ENCODE measurements at places on chromosomes 7 and 10. TPM values are rescaled to one million over a fixed set of nuclear protein-coding genes. Genes with fewer than 3 reads are reported as not detected.

The OGDHL gene
- 3.7 TPM for total RNA-seq

The VAX1 gene
- not detected for total RNA-seq

The BTBD16 gene
- not detected for total RNA-seq

The CFAP43 gene
- not detected for total RNA-seq

The SLC12A9 gene
- 27.3 TPM for total RNA-seq

DNA sequence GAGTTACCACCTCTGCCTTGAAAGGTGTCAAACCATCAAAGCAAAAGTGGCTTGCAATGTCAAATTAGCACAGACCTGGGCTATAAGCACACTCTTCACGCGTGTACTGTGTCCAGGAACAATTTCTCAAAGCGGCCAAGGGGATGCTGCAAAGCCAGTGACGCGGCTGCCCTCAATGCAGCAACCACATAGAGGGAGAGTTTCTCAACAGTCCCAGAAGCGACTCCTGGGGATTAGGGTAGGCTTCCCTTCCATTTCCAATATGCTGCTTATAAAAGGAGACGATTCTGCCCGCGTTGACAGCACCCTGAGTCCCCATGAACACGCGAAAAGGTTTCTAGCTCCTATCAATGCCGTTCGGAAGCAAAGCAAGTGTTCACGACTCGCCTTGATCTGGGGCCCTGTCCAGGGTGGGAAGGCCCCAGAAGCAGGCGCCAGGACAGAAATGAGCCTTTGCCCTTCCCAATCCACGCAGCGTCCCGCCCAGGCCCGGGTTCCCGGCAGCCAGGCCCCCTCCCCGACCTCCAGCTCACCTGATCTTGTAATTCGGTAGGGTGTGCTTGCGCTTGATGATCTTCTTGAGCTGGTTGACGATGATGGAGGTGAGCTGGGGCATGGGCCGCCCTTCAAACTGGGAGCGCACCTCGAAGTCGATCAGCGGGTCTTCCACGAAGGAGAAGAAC lies 1.3 kb downstream of the PDZD8 start:
- DNase-seq, result peak; percentile 20

DNA sequence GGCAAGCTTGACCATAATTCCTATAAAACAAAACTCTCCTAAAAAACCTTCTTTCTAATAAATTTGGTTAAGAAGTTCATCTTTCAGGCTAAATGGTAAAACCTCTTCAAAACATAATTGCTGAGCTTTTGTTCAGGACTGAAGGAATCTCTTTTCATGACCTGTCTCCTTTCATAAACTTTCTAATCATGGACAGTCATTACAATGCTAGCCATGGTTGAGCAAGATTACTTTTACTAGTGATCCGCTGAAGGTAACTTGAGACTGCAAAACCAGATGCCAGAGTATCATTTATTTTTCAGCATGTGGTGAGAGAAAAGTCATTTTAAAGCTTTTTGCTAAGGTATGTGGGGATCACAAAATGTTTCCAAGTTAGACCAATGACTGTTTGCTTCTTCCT lies 186.4 kb upstream of the RHOBTB1 start:
- DNase-seq, result no peak

DNA sequence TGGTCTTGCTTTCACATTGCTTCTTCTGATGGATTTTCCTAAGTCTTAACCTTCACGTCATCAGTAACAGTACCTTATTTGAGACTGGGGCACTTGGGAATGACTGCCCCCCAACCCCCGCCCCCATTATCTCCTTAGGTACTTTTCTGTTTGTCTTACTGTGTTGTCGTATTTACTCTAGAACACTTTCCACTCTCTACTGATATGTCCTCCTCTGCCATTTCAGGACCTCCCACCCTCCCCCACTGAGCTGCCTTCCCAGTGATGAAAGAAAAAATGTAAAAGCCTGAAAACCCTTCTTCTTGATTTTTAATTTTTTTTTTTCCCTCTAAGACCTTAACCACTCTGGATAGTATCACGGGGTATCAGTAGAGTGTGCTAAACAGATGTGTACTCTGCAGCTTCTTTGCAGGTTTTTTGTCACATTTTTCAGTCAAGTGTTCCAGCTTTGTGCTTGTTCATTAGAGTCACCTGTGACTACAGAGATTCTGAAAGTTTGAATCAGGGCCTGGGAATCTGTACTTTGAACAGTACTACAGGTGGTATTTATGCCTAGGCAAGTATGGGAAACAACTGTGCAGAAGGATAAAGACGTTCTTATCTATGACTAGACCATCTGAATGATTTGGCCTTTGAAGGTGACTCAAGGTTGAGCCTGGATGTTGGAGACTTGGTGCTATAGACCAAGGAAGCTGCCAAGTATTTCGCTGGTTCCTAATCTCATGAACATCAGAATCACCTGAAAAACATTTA lies 8.3 kb downstream of the CALU start:
- DNase-seq, result no peak

DNA sequence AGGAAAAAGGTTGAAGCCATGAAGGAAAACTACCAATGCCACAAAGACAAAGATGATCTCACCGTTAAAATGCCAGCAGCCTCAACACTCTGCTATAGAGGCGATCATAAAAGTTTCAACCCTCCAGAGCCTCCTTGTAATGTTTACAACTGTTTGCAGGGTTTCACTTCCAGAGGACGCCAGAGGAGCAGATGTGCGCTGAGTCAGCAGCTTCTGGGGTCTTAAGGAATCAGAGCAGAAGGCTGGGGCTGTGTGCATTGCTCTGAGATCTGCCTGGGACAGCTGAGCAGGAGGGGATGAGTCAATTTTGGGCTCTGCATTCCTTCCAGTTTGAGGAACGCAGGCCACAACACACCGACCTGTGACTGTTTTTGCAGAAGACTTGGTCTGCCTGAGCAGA lies 98.3 kb downstream of the TMEM130 start:
- no peak for DNase-seq

DNA sequence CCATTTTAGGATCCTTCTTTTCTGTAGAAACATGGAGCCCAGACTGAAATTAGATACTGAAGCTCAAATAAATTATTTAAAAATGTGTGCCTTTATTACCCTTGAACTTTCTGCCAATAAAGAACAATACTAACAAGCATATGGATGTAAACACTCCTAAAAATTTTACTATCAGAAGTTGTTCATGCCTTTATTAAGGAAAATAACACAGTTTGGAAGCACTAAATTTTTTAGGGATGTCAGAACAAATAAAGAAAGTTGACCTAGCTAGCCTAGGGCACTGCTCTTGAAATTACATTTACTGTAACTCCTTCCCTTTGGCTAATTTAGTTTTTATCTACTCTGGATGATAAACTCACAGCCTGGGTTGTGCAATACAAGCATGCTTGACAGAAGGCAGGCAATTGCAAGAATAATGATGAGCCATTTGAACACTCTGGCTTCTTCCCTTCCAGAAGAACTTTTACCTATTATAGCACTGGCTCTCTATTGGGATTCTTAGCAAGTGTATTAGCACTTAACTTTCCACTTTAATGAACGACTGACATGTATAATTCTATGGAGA lies 351.7 kb upstream of the C7orf33 start:
- no peak for DNase-seq

DNA sequence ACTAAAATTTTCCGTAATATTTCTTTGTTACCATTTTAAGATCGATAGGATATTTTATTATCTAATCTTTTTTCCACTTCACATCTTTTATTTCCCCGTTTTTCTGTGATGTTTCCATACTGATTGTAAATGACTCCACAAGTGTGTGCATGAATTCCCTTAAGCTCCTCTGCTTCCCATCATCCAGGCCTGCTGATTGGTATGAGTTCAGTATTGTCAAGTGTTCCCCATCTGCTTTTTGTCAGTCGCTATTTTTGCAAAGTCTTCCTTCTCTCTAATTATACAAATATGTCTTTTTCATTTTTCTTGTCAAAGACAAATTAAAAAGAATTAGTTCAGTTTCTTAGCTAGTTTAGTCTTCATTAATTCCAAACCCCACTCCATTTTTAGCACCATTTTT lies 184.7 kb downstream of the EXOC4 start:
- no peak for DNase-seq

DNA sequence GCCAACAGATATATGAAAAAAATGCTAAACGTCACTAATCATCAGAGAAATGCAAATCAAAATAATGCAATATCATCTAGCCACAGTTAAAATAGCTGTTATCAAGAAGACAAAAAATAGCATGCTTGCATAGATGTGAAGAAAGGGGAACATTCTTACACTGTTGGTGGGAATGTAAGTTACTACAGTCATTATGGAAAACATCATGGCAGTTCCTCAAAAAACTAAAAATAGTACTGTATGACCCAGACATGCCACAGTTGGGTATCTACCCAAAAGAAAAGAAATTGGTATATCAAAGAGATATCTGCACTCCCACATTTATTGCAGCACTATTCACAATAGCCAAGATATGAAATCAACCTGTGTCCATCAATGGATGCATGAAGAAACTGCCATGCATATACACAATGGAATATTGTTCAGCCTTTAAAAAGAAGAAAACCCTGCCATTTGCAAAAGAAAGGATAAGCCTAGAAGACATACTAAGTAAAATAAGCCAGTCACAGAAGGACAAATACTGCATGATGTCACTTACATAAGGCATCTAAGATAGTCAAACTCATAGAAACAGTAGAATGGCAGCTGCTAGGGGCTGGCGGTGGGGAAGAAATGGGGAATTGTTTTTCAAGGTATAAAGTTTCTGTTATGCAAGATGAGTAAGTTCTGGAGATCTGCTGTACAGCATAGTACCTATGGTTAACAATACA lies 107.0 kb downstream of the PTPN20 start:
- DNase-seq, result no peak

- DNase-seq, result no peak
Measured at GRCh38 chr7:15174485-15174884, 271.9 kb upstream of the DGKB start.

- no peak for DNase-seq
Measured at GRCh38 chr10:74887614-74888284, 61.3 kb downstream of the KAT6B start.

- no peak for DNase-seq
Measured at GRCh38 chr7:132622081-132622480, 45.8 kb upstream of the PLXNA4 start.

GRCh38 chr10:17547060-17547459 lies 70.1 kb downstream of the HACD1 start:
- DNase-seq, result no peak

DNA sequence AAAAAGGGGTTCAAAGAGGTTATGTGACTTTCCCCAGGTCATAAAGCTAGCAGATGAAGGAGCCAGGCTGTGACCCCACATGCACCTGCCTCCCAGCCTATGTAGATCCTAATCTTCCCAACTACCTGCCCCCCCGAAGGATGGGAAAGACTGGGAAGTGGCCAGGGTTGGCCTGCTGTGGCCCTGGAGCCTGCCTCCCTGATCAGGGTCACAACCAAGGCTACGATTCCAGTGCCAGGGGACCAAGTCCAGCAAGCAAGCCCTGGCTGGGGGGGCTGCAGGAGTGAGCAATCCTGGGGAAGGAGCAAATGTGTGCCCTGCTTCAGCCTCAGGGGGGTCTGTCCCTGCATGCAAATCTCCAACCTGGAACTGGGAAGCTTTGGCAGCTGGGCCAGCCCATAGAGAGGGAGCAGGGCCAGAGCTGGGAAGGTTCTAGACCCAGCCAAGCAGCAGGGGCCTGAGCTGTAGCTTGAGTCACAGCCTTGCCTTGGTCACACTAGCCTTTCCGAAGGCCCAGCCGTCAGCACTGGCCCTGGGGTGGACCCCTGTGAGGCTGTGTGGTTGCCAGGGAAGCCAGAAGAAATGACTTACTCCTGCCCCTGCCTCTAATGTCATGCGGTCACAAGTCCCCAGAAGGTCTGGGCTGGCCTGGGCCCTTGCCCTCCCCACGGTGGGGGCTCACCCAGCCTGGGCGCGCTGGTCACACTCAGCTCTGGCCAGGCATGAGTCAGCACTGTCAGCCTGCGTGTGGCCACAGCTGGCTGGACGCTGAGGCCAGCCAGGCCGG lies 96.4 kb upstream of the ZMIZ1 start:
- DNase-seq, result no peak

GRCh38 chr7:96306385-96307125 lies 15.3 kb downstream of the SLC25A13 start:
- no peak for DNase-seq

GRCh38 chr7:48718731-48719378 lies 205.5 kb upstream of the CDC14C start:
- no peak for DNase-seq

GRCh38 chr7:136247211-136247610 lies 270.1 kb upstream of the MTPN start:
- no peak for DNase-seq

DNA sequence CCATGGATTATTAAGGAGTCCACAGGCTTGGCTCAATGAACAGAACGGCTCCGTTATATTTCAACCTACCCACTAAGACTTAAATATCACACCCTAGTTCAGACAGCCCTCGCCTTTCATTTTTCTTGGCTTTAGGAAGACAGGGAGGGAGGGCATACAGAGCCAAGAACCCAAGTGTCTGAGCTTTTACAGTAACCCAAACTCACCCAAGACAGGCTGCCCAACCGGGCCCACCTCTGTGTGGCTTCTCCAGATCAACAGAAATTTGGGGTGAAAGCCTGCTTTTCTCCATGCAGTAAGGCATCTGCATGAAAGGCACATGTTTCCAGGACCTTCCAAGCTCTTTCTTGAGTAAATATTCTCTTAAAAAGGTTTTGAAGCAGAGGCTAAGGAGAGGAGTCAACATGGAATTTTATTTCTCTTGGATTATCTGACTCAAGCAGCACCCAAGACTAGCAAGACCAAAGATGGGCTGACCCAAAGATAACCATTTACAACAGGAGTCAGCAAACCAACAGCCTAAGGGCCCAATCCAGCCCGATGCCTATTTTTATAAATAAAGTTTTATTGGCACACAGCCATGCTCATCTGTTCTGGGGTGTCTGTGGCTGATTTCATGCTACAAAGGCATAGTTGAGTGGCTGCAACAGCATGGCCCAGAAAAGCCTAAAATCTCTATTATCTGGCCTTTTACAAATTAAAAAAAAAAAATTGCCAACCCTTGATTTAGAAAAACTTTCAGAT lies 90.1 kb downstream of the KCNMA1 start:
- no peak for DNase-seq

GRCh38 chr7:1227814-1228544 lies 4.7 kb upstream of the UNCX start:
- no peak for DNase-seq

- DNase-seq, result no peak
Measured at GRCh38 chr10:106956216-106956915, 208.1 kb downstream of the SORCS1 start.

DNA sequence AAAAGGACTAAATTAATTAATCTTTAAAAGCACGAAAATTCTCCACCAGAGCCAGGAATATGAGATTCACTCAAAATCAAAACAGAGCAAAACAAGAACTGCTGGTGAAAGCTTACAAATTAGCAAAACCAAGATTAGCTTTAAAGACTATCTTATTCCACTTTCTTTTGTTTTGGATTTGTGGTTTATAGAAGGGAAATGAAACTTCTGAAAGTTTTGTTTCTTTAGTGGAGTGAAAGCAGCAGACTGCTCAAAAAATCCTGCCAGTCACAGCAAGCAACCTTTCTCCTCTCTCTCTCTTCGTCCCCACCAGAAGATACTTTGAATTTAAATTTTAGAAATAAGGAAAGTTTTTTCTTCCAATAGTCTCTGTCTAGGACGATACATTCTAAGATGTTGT lies 7.8 kb downstream of the ACTA2 start:
- DNase-seq, result no peak

- DNase-seq, result no peak
Measured at GRCh38 chr7:151539088-151539671, 19.5 kb upstream of the RHEB start.

GRCh38 chr10:98309366-98310355 lies 41.7 kb upstream of the LOXL4 start:
- DNase-seq, result no peak

All from activated T-helper 2 cell treated with anti-CD3 and anti-CD28 coated beads, Interferon-gamma antibody, Interleukin-2, Interleukin-4, amounts not matched to agents 10 μg/mL and 5 μg/mL and 100 μg/mL, durations not matched to agents 14 hours and 24 hours and 36 hours (primary cell).